ENCODE measurements at places on chromosomes 6 and 20.
A peak's percentile ranks its signal among the peaks of the same experiment; 100 is the strongest.

- DNase-seq = no peak
Observed at GRCh38 chr6:55957961-55958422, 82.6 kb upstream of the BMP5 start.

GRCh38 chr6:132498638-132499037, 14.3 kb downstream of the STX7 start:
- no peak for DNase-seq

DNA sequence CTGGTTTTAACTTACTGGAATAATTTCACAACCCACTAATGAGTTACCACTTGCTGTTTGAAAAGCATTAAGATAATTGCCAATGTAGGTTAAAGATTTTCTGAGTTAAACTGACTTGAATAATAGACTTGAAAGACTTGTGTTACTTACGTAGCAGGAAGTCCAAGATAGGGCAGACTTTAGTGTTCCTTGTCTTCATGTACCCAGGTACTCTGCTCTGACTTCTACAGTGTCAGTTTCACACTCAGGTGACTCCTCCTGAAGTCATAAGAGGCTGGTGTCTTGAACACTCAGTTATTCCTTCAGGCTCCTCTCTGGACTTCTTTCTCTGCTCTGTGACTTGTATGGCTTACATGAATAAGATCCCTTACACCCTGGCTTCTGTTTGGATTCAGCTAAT, 76.3 kb upstream of the SGK1 start:
- DNase-seq = no peak

DNA sequence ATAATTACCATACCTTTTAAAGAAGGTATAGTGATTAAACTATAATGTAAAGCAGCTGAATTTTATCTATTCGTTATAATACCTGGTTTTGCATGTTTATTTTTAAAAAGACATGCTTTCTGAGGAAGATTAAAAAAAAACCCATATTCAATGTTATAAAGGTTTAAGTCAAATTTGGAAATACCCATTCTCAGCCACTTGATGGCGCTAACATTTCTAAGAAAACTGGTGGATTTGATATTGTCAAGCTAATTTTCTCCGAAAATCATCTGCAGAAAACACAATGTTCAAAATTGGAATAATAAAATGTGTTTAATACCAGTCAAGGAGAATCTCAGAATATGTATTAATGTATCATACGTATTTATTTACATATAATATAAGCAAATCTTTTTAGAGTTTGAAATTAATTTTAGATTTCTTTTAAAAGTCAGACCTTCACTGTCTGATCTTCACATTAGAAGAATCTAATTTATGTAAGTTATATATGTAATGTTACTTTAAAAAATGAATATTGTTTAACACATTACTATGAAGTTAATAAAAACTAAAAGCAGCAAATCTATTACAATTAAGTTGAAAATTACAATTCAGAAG, 35.0 kb downstream of the SHPRH start:
- DNase-seq = no peak

GRCh38 chr6:52310932-52311331, 26.4 kb upstream of the MCM3 start:
- DNase-seq = no peak

- DNase-seq = no peak
Observed at GRCh38 chr20:10802236-10802635, 128.4 kb upstream of the JAG1 start.

DNA sequence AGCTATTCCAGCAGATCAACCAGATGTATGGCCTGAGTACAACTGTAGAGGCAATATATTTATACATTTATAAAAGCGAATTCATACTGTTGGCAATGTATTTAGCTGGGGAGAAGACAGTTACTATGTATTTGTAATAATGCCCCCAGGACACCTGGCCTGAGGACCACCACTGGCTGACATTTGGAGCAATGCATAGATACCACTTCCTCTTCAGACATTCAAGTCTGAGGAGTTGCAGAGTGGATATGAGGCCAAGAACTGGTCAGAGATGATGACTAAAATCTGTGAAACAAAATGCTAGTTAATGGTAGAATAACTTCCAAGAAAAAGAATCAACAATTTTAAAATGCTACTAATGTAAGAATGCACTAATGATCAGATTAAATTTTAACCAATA, 462.3 kb downstream of the CDC5L start:
- no peak for DNase-seq

DNA sequence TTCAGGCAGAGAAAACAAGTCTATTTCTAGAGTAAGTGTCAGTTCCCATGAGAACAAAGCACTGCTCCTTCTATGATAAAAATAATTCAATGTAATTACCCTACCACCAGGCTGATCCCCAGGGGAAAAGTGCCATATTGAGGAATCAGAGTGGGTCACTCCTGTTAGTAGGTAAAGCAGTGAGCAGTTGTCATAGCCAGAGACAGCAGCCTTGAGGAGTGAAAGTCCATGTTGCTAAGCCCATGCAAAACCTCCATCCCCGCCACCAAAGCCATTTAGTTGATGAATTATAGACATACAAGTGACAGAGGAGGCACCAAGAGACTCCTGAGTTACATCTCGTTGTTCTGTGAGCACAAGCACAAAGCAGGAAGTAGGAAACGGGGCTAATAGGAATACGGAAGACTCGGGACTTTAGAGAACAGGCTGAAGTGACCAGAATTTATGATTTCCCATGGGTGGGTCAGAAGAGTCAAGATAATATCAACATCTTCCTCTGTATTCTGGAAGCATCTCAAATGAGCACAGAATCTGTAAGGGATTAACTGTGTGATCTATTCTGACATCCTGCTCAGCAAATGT, 197.9 kb downstream of the MAFB start:
- no peak for DNase-seq

- DNase-seq = peak; percentile 46
Observed at GRCh38 chr6:26032340-26033084, 54.7 kb upstream of the HFE start.

GRCh38 chr6:33276581-33276863, 401 bp upstream of the B3GALT4 start:
- no peak for DNase-seq

DNA sequence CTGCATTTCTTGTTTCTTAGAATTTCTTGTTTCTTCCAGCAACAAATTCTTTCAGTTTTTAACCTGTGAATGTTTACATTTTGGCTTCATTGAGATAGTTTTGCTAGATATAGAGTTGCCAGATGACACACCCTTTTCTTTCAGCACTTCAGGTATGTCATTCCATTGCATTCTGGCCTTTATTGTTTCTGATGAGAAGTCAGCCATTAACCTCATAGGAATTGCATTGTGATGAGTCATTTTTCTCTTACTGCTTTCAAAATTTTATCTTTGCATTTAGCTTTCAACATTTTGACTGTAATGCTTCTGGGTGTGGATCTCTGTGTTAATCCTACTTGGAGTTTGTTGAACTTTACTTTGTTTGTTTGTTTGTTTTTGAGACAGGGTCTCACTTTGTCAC, 440.3 kb upstream of the HS3ST5 start:
- DNase-seq = peak; percentile 6

DNA sequence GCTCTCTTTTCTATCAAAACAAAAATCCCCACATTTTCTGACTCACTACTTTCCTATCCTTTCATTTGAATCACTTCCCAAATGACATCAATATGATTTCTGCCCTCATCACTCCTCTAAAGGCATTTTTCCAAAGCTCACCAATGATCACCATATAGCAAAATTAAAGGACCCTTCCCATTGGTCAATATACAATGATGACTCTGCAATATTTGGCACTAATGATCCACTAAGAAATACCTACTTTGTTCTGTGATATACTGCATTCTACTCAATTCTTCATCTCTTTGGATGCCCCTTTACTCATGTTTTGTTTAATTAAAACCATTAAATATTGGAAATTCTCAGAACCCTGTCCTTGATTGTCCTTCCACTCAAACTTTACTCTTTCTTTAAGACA, 200.3 kb upstream of the PTCHD4 start:
- no peak for DNase-seq

DNA sequence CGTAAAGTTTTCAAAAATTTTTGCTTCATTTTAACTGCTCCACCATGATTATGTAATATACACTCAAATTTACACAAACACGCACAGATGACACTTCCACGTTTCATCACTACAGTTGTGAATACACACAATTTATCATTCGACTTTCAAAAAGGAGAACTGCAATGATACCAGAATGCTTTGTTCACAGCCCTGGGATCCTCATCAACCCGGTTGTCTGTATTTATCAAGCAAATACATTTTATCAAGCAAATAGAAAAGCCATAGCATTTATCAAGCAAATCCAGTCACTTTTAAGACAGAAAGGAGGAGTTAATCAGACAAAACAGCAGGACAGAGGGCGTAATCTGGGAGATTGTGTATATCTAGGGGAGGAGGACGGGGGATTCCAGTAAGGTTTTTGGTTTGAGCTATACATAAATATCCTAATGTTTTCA, 20.3 kb upstream of the ABT1 start:
- no peak for DNase-seq

GRCh38 chr6:26202811-26203583, 115.8 kb downstream of the HFE start:
- no peak for DNase-seq

GRCh38 chr6:124854338-124854922, 107.8 kb upstream of the RNF217 start:
- DNase-seq = no peak

- no peak for DNase-seq
Observed at GRCh38 chr6:168162366-168162765, 83.4 kb upstream of the FRMD1 start.

- DNase-seq = no peak
Observed at GRCh38 chr6:131356161-131356560, 216.9 kb upstream of the ARG1 start.

GRCh38 chr6:132932588-132932987, 118.2 kb downstream of the RPS12 start:
- DNase-seq = no peak

- no peak for DNase-seq
Observed at GRCh38 chr6:94377835-94378234, 958.5 kb upstream of the EPHA7 start.

DNA sequence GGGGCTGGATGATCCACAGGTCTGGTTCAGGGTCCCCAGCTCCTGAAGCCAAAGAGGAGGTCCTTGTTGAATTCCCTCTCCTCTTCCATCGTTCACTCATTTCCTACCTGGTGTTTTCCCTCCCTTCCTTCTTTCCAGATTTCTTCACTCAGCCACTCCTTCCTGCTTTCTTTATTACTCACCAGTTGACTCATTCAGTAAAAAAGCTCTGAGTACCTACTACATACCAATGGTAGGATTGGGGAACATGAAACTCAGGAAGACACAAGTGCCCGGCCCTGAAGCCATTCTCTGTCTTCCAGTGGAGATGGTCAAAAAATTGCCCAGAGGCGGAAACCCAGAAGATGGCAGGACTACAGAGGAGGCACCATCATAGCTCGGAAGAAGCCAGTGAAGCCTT, 11.9 kb upstream of the NSFL1C start:
- DNase-seq = peak; percentile 69

DNA sequence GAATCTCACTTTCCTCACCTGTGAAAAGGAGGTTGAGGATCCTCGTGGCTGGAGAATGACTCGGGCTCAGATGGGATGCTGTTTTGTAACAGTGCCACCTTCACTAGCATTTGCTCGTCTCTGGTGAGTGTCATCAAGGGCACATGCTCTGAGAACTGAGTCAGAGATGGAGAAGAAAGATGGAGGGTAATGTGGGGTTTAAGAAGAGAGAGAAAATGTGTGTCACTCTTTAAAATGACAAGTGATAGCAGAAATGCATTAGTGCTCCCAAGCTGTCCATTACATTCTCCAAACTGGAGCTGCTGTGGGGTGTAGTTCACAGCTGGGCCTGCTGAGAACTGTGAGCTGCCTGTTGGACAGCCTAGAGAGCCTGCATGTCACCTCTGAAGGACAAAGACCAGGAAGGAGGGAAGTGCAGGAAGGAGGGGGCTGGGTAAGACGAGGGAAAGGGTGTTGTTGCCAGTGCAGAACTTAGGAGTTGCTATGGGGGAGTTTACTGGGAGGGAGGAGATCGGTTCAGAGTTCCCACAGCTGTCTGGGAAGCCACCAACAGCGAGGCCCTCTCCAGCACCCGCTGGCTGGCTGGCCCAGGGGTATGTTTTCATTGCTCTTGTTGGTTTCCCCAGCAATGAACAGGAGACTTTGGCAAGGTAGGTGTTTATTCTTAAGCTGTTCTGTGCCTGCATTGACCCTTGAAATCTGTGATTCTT, 19.8 kb downstream of the GMPR start:
- DNase-seq = no peak

GRCh38 chr20:40855269-40855668, 166.2 kb upstream of the MAFB start:
- no peak for DNase-seq

DNA sequence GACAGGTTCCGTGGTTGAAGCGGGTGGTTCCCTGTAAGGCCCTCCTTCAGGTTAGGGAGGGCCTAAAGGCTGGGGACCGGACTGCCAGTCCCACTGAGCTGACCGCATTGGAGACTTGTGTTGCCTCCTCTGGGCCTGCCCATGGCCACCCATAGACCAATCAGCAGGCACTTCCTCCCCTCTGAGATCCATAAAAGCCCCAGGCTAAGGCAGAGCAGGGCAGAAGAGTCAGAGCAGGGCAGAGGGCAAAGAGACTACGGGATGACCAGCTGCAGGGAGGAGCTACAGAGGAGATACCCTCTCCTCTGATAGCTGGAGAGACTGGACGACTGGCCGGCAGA, 537.4 kb downstream of the TENT5A start:
- DNase-seq = no peak

- DNase-seq = no peak
Observed at GRCh38 chr6:2047855-2048254, 197.6 kb downstream of the GMDS start.

DNA sequence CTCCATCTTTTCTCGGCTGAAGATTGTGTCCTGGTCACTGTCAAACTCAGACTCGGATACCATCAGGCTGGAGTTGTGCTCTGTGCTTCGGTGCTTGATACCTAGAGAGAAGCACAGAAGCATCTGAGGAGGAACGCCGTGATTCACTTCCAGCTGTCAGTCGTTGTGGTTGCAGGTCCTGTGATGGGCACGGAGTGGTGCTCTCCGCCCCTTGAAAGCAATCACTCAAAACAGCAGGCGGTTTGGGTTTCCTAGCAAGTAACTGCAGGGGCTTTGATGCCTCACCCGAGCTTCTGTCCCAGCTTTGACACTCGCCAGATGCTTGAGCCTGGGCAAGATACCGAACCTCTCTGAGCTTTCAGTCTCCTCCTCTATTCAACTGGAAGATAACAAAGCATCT, 52.5 kb downstream of the ALDH5A1 start:
- no peak for DNase-seq

- no peak for DNase-seq
Observed at GRCh38 chr6:92723390-92723931, 695.9 kb downstream of the EPHA7 start.

- peak; percentile 100 for DNase-seq
Observed at GRCh38 chr20:51128198-51128597, 105.3 kb upstream of the KCNG1 start.

DNA sequence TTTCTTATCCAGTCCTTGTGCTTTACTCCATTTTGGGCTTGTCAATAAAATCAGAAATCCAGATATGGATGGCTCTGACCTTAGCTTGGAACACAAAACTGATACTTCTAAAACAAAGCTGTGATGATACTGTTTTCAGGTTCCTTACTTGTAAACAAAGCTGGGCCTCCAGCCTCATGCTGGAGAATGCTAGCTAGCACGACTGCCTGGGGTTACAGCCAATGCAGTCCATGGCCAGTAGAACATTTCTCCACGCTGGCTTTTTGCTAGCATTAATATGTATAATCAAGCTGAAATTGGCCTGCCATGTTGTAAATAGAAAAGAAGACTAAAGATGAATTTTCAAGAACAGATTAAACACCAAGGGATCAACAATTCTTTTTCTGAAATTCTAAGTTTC, 63.9 kb downstream of the MTHFD1L start:
- DNase-seq = no peak

- DNase-seq = no peak
Observed at GRCh38 chr6:130063806-130064205, 45.4 kb downstream of the L3MBTL3 start.

GRCh38 chr6:109801794-109802193, 110.7 kb downstream of the FIG4 start:
- no peak for DNase-seq

All from HS-5 (cell line).